ENCODE measurements at places on chromosomes 16 and 17. TPM values are rescaled to one million over a fixed set of nuclear protein-coding genes. Genes with fewer than 3 reads are reported as not detected.

CCT6B gene
- 1.6 TPM for total RNA-seq

KCNH4 gene
- 0.24 TPM for total RNA-seq

NPIPA2 gene
- total RNA-seq: 10.0 TPM

SLC2A4 gene
- not detected for total RNA-seq

KRTAP4-1 gene
- not detected for total RNA-seq

ICAM2 gene
- total RNA-seq: 92.3 TPM

CSF3 gene
- total RNA-seq: not detected

CPPED1 gene
- 2.4 TPM for total RNA-seq

All from naive thymus-derived CD4-positive, alpha-beta T cell (primary cell).